ENCODE measurements at places on chromosomes 1 and 21. TPM values are rescaled to one million over a fixed set of nuclear protein-coding genes. Genes with fewer than 3 reads are reported as not detected.

The DCST2 gene
- 0.12 TPM for total RNA-seq

The FCRL2 gene
- total RNA-seq = not detected

The TINAGL1 gene
- 286 TPM for total RNA-seq

The PODN gene
- 0.24 TPM for total RNA-seq

The HMCN1 gene
- 9.2 TPM for total RNA-seq

The RIPK4 gene
- 1.9 TPM for total RNA-seq

DNA sequence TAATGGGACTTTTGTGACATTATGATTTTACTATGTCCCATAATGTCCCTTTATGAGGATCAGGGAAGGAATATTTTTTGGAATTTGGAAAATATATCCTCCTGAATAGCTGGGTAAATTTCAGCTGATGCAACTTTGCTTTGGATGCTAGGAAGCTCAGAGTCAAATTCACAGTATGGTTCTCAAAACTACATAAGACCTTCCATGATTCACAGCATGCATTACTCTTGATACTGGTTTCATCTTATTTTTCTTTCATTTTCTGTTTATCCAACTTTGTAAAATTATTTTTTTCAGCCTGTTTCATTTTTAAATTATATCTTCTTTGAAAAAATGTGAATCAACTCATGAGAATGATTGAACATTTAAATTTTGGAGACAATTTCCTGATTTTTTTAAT, 160.2 kb downstream of the ATP6V1G3 start:
- DNase-seq = no peak

DNA sequence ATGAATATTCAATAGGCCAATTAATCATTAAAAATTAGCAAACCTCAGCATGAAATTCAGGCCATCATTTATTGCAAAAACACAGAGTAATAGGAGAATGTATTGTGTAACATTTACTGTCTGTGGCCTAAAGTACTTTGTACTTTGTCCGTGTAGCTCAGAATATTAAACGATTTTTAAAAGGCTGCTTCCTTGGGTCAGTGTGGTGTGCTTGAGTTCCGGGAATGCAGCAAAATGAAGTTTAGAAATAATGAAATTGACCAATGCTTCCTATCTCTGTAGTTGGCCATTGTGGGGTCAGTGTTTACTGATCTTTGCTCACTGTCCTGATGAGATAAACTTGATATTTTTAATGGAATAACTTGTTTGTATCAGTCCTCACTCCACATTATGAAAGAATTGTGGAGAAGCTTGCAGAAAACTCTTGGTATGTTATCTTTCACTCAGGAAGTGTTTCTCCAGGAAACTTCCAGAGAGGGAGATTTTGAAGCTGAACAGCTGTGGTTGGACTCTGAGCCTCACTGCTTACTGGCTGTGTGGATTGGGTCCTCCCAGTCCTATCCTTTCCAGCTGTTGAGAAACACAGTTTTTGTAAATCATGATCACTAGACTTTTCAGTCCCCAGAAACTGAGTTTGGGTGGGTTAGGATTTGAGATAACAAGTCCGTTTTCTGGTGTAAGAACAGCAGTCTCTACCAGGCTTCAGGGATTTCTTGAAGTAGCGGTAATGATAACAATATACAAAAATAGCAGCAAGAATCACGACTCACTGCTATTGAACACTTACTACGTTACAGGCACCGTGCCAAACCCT, 19.2 kb upstream of the MTARC1 start:
- no peak for DNase-seq

DNA sequence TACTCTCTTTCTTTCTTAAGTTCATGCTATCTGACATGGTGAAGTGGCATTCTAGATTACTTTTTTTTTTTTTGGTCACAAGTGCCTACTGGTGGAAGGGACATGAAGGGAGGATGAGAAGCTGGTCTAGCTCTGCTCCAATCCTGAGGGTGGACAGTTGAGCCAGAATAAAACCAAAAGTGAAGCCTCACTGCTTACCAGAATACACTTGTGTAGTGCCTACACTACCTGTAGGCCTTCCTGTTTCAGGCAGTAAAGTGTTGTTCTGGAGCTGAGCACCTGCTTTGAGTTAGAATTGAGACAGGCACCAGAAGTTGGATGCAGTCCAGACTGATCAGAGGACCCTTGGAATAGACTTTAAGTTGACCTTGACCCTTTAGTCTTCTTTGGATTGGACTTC, 40.4 kb upstream of the APOBEC4 start:
- no peak for DNase-seq

- DNase-seq = no peak
Measured at GRCh38 chr21:28775071-28775470, 217.6 kb downstream of the LTN1 start.

DNA sequence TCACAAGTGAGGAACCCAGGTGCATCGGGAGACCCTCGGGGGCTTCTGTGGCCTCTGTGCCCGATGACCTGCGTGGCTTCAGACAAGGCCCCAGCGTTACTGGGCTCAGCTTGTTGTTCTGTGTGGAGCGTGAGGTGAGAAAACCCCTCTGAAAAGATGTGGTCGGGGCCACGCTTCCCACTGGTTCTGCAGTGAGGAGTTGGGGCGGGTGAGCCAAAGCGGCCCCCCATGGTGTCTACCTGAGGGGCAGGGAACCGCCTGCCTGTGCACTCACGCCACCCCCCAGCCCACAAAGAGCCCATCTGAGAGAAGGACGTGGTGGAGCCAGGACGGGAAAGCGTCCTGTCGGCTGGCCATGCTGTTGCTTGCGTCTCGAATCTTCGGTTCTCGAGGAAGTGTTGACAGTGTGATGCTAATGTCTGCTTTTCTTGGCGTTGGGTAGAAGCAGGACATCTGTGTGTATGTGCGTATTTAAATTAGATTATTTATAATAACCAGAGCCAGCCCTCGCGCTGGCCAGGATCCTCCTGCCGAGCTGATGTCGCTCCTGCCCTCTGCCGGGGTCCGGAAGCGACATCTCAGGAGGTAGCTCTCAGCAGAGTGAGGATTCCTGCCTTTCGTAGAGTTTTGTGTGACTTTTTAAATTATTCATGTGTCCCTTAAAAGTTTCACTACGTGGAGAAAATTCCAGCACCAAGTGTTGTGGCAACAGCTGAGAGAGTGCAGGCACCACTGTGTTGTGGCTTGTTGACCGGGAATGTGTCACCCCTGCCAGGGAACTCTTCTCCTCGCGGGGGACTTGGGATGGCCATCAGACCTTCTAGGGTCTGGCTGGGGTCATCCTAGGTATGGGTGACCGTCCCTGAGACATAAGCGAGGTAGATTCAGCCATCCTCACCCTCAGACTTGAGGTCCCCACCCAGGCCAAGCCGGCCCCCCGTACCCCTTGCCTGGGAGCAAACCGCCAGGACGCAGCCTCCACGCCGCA, 15.3 kb downstream of the TMEM201 start:
- no peak for DNase-seq

GRCh38 chr1:100995198-100995988, 30.2 kb downstream of the DPH5 start:
- DNase-seq = peak; percentile 52

GRCh38 chr1:185834371-185834905, 100.2 kb downstream of the HMCN1 start:
- no peak for DNase-seq

- no peak for DNase-seq
Measured at GRCh38 chr1:102837551-102837950, 270.8 kb downstream of the COL11A1 start.

GRCh38 chr1:184033711-184034167, 3.8 kb downstream of the COLGALT2 start:
- no peak for DNase-seq

GRCh38 chr1:241675983-241676382, 23.9 kb downstream of the WDR64 start:
- no peak for DNase-seq

Data from glomerular endothelial cell (primary cell).